Panc1 (cell line): ENCODE measurements at places on chromosomes 2 and 18.
A peak's percentile ranks its signal among the peaks of the same experiment; 100 is the strongest.

- DNase-seq, result no peak
Measured at GRCh38 chr2:177262092-177262491, 2.4 kb downstream of the NFE2L2 start.

GRCh38 chr18:33839452-33840211 lies 261.6 kb downstream of the ASXL3 start:
- DNase-seq, result no peak

DNA sequence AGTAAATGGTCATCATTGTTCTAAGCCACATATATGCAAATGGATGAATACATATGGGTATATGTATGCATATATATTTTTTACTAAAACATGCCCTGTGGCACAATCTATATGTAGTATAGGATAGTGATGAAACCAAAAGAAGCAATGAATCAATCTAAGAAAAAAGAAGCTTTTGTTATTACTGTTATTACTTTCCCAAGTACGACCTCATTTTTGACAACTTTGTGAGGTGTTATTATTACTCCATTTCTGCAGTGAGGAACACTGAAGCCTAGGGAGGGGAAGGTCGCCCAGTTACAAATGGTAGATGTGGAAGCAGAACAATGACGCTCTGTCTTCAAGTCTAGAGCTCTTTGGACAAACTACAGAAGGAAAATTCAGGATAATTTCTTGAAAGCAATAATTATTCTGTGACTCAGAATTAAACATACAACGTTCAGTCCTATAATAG lies 38.3 kb downstream of the STAT4 start:
- no peak for DNase-seq

DNA sequence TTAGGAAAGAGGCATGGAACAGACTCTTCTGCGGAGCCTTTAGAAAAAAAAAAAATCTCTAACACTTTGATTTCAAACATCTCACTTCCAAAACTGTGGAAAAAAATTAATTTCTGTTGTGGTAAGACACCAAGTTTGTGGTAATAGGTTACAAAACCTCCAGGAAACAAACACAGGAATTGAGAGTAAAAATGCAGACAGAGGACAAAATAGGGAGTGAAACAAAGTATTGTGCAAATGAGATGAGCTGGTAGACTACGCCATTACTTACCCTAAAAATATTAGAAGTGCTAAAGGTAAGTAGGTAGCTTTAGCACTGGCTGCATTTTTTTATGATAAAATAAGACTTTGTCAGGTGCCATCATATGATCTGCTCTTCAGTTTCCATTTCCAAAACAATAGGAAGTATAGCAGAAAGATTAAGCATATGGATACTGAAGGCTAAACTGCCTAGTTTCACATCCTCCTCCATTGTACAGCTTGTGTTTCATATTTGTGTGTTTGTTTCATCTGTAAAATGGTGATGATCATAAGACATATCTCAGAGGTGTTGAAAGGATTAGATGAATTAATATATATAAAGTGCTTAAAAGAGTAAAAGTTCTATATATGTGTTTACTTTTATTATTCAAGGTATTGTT lies 309.2 kb downstream of the NR4A2 start:
- no peak for DNase-seq

- no peak for DNase-seq
Measured at GRCh38 chr18:60202708-60203107, 169.9 kb downstream of the MC4R start.

DNA sequence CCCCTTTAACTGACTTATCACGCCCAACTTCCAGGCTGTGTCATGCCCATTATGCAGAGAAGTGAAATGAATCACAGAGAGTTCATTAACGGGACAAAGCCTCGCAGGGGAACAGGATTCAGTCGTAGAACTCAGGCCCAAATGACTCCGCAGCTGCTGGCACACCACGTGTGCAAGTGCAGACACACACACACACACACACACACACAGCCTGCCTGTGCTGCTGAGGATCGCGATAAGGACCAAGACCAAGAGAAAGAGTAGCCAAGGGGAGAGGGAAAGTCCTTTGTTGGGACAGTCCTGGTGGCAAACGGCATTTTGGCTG lies 90.0 kb upstream of the TAF1B start:
- peak; percentile 55 for DNase-seq

GRCh38 chr2:161391737-161392506 lies 24.2 kb upstream of the TBR1 start:
- DNase-seq, result no peak

GRCh38 chr2:214542866-214543265 lies 132.0 kb downstream of the VWC2L start:
- DNase-seq, result no peak

- no peak for DNase-seq
Measured at GRCh38 chr18:5543773-5544389, at the start of gene EPB41L3. Gene EPB41L3 (minus strand): TSS chr18:5543997. CDS start chr18:5489183, 54,814 bp downstream.

DNA sequence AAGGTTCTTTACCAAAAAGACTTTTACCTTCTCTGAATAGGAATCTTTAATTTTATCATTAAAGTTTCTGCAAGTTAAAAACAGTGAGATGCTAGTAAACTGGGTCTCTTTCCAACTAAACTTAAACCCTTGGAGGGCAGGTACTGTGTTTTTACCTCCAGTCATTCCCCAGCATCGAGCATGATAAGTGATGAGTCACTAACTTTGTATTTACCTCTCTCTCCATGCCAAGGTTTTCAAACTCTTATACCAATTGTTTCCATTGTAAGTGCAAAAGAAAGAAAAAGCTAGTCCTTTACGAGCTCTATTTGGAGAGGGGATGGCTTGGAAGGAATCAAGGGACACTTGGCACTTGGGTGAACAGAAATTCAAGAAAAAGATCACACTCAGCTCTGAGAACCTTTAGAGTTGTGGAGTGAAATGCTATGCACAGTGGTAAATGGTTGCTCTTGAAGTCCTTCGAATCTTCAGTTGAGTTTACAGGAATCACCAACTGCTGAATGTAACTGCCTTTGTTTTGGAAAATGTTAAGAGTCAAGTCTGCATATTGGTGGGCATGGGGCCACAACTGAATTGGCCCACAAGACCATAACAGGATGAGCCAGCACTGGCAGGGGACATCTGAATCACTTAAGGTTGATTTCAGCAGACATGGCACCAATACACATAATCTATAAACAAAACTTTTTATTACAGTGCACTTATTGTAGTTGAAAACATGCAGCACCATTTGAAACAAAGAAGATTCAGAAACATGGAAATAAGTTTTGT lies 8.3 kb upstream of the RBM43 start:
- DNase-seq, result no peak

DNA sequence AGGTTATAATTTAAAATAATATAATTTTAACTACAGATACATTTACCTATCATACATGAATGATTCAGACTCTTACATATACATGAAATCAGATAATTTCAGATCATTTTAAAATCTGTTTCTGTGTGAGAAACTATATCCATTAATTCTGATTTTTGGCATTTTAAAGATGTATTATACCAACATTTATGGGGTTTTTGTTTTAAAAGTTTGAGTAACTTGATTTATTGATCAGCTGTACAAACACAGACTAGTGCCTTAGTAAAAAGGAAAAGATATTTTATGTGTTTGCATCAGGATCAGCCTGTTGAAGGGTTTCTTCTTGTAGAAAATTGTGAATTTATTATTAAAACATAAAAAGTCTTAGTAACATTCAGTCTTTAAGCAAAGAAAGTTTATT lies 59.9 kb downstream of the KIAA1328 start:
- no peak for DNase-seq

- no peak for DNase-seq
Measured at GRCh38 chr2:134943540-134943939, 24.9 kb downstream of the CCNT2 start.

DNA sequence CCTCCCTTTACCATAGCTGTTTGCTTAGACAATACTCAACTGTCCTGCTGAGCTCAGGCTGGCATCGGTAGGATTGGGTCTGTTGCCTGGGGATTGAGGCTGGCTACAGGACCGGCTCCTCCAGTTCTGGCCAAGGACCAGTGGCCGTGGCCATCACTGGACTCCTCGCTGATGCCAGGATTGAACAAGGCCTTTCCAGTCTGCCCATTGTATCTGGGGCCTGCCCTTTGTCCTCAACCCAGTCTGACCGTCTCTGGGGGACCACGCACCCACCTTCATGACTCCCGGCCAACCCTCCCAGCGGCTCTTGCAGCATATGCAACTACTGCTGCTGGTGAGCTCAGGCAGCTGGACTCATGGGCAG lies 28.7 kb downstream of the SH2D6 start:
- DNase-seq, result no peak
